Articular chondrocyte of knee joint (primary cell): ENCODE measurements at places on chromosomes 13 and 19. TPM values are rescaled to one million over a fixed set of nuclear protein-coding genes. Genes with fewer than 3 reads are reported as not detected.

Gene RNF225
- 0.13 TPM in 1 of 2 replicates, not detected in the other for total RNA-seq

Gene B9D2
- 4.6 and 6.6 TPM in 2 replicates for total RNA-seq

Gene SIAH3
- under 0.01 TPM in 1 of 2 replicates, not detected in the other for total RNA-seq

Gene PLIN4
- total RNA-seq, result 0.11 and 0.13 TPM in 2 replicates

Gene ZIC2
- not detected in 2 replicates for total RNA-seq

Gene ELAVL3
- total RNA-seq, result not detected in 2 replicates

Gene PRKD2
- 10.2 and 11.1 TPM in 2 replicates for total RNA-seq
